ENCODE measurements at places on chromosomes 1 and 21.

DNA sequence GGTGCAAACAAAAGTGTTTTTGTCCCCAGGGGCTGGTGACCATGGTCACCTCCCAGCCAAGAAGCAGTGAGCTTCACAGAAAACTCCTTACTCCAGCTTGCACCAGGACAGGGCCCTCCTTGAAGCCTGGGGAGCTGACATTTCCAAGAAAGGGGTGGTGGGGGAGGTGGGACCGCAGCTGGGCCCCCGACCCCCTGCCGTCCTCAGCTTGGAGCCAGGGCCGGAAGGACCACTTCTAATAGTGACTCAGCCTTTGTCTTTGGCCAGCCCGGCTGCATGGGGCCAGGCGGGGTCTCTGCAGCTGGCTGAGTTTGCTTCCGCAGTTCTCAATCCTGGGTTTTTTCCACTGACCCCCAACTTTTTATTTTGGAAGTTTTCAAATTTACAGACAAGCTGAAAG, 136.5 kb upstream of the POU3F1 start:
- no peak for DNase-seq

DNA sequence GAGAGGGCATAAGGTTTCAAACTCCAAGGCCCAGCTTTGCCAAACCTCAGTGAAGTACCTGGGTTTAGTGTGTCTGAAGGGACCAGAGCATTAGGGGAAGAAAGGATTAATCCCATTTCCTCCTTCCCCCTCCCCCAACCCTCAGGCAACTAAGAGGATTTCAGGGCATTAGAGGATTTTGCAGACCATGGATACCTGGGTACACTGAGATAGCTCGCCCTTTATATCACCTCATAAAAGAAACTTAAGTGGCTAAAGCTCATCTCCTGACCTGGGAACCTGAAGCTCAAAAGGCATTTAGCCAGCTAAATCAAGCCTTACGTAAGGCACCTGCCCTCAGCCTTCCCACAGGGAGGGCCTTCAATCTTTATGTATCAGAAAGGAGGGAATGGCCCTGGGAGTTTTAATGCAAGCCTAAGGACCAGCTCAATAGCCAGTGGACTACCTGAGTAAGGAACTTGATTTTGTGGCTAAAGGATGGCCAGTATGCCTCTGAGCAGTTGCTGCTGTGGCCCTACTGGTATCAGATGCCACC, 26.4 kb upstream of the SMYD3 start:
- no peak for DNase-seq

DNA sequence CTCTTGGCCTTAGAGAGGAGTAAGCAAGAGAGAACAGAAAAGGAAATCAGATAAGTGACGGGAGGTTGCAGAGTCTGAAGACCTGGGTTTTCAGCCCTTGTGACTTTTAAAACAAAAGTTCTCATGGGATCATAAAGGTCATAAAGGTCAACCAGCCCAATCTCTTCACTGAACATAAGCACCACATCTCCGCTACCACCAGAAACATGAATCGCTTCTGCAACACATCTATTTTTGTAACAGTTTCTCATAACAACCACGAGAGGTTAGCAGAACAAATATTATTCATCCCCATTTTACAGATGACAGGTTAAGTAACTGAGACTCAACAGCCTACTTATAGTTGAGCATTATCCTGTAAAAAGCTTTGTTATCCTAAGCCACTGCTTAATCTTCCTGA, 5.9 kb downstream of the TRAPPC3 start:
- DNase-seq = no peak

GRCh38 chr1:53554592-53555305, 95.5 kb downstream of the DMRTB1 start:
- DNase-seq = no peak

DNA sequence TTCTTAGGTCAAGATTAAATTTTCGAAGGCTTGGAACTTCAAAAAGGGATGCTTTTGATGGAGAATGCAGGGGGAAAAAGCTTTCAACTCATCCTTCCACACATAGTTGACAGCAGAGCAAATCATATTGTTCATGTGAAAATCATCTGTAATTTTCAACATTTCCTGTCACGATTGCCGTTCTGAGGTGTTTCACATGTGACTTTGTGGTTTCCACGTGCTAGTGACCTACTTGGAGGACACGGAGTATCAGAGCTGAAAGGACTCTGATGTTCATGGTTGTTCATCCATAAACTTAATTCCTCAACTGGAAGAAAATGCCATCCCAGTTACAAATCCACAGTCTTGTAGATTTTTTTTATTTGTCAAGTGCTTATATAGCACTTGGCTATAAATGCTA, 79.1 kb downstream of the ZP4 start:
- no peak for DNase-seq

- DNase-seq = no peak
Observed at GRCh38 chr1:201142011-201142848, 12.0 kb downstream of the TMEM9 start.

DNA sequence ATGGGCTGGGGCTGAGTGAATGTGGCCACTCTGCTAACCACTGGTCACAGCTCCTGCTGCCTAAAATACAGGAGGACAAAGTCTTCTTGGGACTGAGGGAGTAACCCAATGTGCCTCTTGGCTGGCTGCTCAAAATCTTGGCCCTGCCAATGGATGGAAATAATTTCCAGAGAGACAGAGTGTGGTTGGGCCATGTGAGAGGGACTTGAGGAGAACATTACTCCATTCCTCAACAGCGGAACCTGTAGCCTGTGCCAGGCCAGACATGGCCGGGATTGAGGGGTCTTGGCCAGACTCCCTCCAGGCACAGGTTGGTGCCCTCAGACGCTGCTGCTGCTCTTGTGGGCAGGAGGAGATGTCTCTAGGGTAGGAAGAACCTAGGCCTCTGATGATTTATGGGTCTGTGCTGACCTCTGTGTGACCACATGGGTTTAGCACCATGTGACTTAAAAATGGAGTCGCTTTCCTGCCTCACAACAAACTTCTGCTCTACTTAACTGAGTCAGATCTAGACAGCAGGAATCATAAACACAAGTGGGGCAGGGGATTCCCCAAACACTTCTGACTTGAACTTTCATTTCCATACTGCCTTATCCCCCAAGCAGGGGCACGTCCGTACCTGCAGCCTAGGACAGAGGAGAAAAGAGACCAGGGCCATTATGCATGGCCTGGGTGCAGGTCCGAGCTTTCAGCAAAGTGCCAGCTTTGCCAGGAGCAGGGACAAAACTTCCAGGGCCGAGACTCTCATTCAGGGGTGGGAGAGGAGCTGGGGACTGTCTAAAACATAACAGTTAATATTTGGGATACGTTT, 79.2 kb downstream of the CD34 start:
- DNase-seq = no peak

DNA sequence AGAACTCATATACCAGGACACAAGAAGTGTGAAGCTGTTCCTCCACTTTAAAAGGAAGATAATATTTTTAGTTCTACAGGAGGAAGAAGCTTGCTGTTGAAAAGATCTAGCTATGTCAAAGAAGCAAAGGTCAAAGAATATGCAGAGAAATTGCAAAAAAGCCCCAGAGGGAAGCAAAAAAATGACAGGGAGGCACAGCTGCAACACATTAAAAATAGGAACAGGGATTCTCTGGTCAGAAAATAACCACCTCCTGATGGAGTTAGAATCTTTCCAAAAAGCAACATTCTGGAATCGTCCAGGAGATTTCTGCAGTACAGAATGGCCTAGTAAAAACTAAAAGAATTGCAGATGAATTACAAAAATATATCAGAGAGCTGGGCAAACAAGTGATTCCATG, 238.9 kb upstream of the PRMT6 start:
- DNase-seq = no peak

- no peak for DNase-seq
Observed at GRCh38 chr1:54218883-54219687, 19.1 kb downstream of the MRPL37 start.

GRCh38 chr1:112937495-112937894, 18.5 kb downstream of the SLC16A1 start:
- no peak for DNase-seq

DNA sequence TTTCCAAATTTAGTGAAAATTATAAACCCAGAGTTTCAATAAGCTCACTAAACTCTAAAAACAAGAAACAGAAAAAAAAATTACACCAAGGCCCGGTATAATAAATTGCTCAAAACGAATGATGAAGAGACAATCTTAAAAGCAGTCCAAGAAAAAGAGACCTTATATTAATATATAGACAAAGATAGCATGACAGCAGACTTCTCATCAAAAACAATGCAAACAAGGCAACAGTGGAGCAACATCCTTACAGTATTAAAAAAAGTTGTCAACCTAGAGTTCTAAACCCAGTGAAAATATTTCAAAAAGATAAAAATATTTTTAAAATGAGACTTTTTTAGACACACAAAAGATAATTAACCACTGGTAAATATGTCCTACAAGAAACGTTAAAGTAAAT, 46.7 kb downstream of the KIFAP3 start:
- no peak for DNase-seq

- DNase-seq = no peak
Observed at GRCh38 chr1:116986421-116987255, 14.9 kb upstream of the CD101 start.

DNA sequence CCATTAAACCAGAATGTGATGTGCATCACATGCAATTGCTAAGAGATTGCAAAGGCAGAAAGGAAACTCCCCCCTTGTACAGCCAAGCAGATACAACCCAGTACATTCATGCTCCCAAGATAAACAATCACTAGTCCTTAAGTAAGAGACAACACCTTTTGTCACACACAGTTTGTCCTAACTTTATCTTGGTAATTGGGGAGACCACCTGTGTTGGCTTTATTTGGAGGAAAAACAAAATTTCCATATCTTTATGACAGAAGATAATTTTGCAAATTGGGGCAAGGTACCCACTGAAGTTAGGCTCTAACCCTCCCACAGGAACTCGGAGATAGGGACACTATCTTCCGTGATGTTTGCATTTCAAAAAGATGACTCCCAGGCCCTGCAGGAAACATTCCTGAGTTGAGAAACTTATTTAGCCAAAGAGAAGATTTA, 175.0 kb upstream of the TNR start:
- no peak for DNase-seq

- peak; percentile 28 for DNase-seq
Observed at GRCh38 chr1:173476665-173477285, 360 bp upstream of the PRDX6 start.

- DNase-seq = no peak
Observed at GRCh38 chr1:57550092-57550491, 126.2 kb upstream of the DAB1 start.

- DNase-seq = no peak
Observed at GRCh38 chr1:186655876-186656275, 24.3 kb downstream of the PTGS2 start.

DNA sequence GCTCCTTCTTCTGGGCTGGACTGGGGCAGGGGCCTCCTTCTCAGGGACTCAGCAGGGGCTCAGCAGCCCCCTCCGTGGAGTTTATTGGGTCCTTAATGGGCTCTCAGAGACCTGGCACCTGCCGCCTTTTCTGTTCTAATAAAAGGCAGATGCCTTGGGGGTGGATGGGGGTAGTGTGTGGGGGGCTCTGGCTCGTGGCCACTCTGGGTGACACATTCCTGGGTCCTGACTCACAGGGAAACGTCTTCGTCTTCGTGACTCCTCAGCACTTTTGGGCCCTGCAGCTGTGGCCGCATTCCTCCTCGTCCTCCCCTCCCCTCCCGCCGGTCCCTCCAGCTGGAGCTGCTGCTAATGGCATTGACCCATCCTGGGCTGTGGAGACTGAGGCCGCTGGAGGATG, 107.8 kb upstream of the WNT4 start:
- DNase-seq = no peak

GRCh38 chr21:34533938-34534337, 21.9 kb upstream of the KCNE1 start:
- no peak for DNase-seq

GRCh38 chr21:36584980-36585940, 105.3 kb upstream of the CLDN14 start:
- no peak for DNase-seq

GRCh38 chr21:23215261-23215660, 2217.1 kb downstream of the NCAM2 start:
- DNase-seq = no peak

- no peak for DNase-seq
Observed at GRCh38 chr1:24048205-24048869, 63.6 kb downstream of the MYOM3 start.

DNA sequence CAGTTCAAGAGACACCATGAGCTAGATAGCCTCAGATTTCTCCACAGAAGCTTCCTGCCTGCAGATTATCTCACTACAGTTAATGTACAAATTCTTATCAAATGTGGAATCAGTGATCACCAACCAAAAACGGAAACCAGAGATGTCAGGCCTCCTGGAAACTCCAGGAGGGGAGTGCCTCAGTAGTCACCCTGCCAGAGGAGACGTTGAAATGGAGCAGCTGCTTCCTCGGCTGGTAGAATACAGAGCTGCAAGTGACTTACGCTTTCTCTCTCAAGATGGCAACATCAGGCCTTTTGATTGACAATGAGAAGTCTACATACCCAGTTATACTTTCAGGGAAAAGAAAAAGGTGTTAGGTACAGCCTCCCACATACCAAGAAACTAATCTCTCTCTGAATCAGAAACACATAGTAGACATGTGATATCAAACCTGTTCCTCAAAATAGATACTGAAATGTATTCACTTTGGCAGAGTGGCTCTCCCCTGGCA, 52.2 kb downstream of the ACP6 start:
- DNase-seq = no peak

DNA sequence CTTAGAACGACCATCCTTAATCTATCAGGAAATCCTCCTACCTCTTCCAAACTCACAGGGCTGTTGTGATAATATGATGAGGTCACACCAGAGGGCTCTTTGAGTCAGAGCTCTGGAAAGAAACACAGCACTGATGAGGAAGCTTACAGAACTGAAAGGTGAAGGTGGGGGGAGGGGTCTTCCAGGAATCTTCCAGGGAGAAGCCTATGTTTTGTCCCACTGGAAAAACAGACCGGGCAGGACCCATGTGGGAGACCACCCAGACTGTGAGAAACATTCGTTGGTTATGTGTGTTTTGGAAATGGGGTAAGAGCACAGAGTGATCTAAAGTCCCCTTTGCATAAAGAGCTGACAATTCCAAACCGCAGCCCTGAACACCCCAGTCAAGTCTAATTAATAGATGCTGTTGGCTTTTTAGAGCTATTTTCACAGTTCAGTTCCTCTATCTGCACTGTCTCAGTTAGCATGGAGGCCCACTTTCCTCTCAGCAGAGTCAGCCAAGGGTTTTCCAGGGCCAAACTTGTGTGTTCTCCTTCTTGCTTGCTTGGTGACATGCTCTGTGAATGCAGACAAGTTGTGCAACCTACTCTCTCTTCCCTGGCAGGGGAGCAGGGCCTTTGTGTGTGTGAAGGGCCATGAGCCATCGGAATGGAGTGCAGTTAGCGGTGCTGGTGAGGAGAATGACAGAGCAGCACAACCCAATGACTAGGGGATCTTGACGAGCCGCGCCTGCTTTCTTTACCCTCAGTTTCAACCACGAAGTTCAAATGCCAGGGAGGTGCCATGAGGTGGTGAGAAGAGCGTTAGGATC, 12.3 kb downstream of the PHLDA3 start:
- no peak for DNase-seq

All from activated CD8-positive, alpha-beta memory T cell treated with anti-CD3 and anti-CD28 coated beads for 1 hour (primary cell).